ENCODE measurements at places on chromosomes 12 and 14. TPM values are rescaled to one million over a fixed set of nuclear protein-coding genes. Genes with fewer than 3 reads are reported as not detected.

DNA sequence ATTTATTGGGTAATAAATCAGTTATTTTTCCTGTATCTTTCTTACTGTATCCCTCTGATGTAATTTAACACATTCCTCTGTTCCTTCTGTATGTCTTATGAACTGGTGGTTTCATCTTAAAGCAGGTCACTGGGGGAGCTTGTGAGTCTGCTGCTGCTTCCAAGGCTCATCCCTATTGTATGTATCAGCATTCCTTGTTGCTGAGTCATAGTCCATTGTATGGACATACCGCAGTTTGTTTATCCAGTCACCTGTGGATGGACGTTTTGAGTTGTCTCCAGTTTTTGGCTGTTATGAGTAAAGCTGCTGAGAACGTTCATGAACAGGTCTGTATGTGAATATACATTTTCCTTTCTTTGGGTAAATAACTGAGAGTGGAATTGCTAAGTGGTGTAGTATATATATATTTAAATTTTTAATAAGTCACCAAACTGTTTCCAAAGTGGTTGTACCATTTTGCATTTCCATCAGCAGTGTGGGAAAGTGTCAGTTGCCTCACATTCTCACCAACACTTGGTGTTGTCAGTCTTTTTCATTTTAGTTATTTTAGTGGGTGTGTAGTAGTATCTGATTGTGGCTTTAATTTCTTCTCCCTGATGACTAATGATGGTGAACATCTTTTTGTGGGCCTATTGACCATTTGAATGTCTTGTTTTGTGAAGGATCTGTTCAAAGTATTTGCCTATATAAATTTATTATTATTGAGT, 82.7 kb downstream of the BEGAIN start:
- DNase-seq, result no peak

DNA sequence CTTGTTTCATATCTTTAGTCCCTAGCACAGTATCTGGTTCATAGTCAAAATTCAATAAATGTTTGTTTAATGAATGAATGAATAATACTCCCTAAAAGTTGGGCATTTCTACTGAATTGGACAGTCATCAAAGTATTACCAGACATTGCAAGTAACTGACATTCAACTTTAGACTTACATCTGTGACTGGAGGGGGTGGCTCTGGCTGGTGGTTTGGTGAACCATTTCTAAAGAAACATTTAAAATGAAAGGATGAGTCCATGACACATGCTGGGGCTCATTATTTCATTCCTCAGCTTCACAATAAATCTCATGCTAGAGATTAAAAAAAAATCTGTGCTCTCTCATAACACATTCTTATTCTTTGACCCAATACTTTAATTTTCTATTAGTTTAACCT, 20.6 kb upstream of the CSRNP2 start:
- DNase-seq, result no peak

DNA sequence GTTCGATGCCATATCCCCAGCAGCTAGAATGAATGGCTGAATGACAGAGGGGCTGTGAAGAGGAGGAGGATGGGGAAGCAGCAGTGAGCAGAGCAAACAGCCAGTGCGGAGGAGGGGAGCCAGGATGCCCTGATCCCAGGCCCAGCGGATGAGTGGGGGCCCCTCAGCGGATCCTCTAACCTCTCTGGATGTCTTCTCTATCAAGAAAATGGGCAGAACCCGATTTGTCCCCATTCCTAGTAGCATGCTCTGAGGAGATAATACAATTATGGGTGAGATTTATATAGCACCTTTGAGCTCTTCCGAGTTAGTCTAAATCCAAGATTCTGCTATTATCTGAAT, 30.0 kb upstream of the RPLP0 start:
- no peak for DNase-seq

DNA sequence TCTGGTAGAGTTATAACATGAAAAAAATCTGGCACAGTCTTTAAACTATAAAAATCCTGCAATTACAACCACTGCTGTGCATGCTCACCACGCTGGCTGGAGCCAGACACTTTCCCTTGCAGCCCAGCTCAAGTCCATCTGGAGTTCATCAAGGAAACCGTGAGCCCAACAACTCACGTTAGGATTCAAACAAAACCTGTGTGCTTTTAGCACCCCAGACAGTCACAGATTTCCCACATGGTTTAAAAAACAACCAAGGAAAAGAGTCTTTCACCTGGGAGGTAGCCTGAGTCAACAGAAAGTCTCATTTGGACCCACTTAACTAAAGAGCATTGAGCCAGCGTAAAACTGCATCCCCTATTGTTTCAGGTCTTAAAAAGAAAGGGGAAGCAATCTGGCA, 4.7 kb downstream of the LRIG3 start:
- DNase-seq, result no peak

GRCh38 chr12:45389426-45389825, 173.5 kb downstream of the ANO6 start:
- DNase-seq, result no peak

GRCh38 chr12:558580-558979, 98.8 kb downstream of the B4GALNT3 start:
- DNase-seq, result no peak

DNA sequence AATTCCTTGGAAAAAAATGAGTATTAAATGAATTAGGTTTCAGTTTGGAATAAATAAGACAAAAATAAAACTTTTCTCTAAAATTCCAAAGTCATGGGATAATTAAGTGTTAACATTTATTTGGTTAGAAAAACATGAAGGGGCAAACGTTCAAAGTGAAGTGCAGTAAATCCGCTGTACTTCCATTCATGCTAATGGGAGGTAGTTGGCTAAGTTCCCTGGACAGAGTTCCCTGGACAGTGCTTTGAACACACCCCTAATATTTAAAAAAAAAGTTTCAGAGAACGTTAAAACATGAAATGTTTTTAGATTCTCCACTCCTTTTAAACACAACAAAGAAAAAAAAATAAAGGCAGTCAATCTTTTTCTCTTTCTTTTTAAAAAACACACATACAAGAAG, 16.3 kb downstream of the ALX1 start:
- no peak for DNase-seq

DNA sequence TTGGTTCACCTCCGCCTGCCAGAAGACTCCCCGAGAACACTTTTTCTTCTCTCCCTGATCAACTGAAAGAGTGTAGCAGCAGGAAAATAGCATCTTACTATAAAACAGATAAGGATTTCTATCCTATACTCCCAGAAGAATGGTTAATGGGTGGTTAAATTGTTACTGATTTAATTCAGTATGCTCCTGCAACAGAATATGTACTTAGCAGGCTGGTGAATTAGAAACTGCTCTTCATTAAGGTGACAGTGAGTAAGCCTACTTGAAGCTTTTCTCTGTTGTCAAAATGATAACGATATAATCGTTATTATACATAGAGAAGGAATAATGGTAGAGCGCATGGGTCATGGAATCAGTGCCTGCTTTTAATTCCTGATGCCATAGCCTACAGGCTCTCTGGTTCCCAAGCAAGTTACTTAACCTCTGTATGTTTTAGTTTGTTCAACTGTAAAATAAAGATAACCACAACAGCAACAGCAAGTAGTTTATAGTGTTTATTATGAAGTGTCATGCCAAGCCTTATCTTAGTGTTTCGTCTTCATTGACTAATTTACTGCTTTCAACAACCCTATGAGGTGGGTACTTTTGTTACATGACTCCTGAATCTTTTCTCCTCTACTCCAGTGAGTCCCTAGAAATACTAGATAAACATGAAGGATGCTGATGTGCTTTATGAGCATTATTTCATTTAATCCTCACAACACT, 392.6 kb downstream of the CCDC91 start:
- no peak for DNase-seq

DNA sequence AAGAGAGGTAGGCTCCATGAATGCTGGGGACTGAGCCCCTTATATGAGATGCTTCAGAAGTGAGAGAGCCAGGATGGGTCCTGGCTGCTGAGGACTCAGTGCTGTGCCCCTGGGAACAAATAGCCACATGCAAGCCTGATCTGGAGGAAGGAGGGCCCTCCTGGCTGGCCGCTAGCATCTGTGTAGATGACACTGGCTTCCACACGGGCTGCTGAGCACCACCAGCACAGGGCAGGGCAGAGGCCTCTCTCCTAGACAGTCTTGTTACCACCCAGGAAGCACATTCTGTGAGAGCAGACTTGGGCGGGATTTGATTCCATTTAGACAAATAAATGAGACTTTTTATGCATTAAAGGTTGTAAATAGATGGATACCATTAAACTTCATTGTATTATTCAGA, 48.0 kb downstream of the ZNF664 start:
- no peak for DNase-seq

GRCh38 chr12:42855362-42855950, 265.9 kb upstream of the PRICKLE1 start:
- no peak for DNase-seq

The AQP6 gene
- total RNA-seq, result not detected

The YY1 gene
- total RNA-seq, result 70.0 TPM

The FAM234B gene
- total RNA-seq, result 6.8 TPM

DNA sequence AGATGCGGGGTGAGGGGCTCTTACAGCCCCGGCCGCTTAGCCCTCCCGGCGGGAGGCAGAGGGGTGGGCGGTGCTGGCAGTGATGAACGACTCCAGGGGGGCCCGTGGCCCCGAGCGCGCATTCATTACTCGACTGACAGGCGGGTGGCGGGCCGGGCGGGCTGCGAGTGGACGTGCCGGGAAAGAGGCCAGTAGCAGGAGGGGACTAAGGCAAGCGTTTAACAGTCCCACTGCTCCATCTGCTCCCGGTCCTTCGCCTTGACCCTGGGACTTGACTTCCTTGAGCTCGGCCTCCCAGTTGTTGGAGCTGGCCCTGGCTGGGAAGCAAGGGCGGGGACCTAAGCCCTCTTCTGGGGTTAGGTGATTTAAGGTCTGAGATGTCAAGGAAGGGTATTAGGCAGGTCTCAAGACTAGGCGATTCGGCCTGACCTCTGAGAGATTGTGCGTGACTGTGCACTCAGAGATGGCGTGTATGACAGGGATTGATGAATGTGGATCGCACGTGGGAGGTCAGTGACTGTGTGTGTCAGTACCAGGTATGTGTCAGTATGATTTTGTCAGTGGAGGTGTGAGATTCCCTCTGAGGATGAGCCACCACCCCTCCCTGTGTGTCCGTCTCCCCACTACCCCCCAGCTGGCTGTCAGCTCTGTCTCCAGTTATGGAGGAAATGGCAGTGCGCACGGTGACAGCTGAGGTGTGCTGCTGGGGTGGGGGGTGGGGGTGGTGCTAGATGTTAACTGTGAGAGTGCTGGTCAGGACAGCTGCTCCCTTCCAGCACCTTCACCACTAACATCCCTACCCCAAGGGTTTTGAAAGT, 3.6 kb upstream of the DNAJC22 start:
- no peak for DNase-seq

The CHGA gene
- total RNA-seq, result not detected

- DNase-seq, result no peak
Observed at GRCh38 chr12:85155791-85156190, 119.6 kb downstream of the LRRIQ1 start.

DNA sequence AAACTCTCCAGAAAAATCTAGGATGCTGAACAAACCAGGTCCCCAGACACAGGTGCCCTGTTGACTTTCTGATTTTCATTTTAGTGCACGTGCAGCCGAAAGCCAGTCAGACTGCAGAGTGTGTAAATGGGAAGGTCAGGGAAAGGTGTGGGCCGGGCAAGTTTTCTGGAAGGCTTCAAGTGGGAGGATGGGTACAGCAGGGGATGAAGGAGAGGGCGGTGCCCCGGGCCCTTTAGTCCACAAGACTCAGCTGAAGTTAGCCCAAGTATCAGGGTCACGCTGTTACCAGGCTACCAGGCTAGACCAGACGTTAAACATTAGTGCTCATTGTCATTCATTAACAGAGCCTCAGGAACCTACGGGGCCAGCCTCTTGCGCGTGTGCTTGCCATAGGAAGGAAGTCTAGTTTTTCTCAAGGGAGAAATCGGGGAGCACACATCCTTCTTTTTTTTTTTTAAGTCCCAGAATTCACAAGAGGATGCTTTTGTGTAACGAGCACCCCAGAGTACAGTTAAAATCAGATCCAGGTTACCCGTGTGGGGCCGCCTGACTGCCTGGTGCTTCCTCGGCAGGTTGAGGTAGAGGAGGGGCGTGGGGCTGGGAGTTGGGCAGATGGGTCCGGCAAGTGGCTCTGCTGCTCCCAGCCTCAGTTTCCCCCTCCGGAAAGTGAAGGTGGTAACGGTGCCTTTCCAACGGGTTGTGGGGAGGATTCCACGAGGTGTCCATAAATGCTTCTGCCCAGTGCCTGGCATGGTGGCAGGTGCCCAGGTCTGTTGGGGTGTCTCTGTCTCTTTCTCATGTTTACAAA, 19.1 kb downstream of the BCL7A start:
- DNase-seq, result no peak

GRCh38 chr12:110540048-110540447, 37.9 kb downstream of the RAD9B start:
- no peak for DNase-seq

GRCh38 chr12:100867639-100868393, 73.2 kb downstream of the ANO4 start:
- DNase-seq, result no peak

The MYL2 gene
- total RNA-seq, result not detected

The FGD4 gene
- 7.6 TPM for total RNA-seq

DNA sequence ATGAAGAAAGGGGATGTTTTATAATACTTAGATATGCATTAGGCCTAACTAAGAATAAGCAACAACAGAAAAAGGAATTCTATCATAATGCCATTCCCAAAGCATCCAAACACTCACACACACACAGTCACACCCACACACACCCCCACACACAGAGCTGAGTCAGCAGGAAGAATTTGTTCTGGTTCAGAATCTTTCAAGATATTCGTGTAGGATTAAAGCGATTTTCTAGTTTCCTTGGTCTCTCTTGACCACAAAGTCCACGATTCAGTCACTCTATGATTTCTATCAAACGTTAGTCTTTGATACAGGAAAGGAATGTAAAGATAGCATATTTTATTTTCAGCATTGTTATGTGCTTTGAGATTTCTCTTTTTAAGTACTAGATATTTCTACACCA, 382.6 kb upstream of the DCN start:
- DNase-seq, result no peak

The KRT82 gene
- total RNA-seq, result not detected

DNA sequence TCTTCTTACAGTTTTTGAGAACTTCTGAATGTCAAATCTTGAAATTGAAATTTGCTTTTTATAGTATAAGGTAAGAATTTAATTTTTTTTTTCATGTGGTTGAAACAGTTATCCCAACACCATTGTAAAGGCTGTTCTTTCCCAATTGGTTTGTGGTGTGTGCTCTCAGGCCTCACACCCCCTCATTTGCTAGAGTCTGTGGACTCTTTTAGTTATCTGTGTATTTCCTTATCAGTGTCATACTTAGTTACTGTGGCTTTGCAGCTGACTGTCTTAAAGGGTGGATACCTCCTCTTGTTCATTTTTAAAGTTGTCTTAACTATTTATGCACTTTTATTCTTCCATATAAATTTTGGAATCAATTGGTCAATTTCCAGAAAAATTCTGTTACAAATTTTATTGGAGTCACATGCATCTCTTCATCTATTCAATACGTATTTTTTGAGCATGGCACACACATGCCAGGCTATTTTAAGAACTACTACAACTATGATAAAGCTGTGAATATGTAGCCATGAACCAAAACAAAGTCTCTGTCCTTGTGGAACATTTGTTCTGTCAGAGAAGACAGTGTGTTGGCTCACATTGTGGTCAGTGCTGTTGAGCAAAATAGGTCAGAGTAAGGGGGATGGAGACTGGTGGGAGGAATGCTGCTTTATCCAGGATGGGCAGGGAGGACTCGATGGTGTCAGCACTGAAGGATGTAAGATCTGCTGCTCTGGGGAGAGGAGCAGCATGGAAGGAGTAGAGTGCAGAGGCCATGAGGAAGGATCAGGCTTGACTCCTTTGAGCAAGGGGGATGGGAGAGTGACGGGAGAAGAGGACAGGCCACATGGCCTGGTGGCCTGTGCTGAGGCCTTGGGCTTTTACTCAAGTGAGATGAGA, 24.1 kb downstream of the FGF23 start:
- no peak for DNase-seq

Data from osteocyte (in vitro differentiated cells).